ENCODE measurements at places on chromosomes 12 and 14.

DNA sequence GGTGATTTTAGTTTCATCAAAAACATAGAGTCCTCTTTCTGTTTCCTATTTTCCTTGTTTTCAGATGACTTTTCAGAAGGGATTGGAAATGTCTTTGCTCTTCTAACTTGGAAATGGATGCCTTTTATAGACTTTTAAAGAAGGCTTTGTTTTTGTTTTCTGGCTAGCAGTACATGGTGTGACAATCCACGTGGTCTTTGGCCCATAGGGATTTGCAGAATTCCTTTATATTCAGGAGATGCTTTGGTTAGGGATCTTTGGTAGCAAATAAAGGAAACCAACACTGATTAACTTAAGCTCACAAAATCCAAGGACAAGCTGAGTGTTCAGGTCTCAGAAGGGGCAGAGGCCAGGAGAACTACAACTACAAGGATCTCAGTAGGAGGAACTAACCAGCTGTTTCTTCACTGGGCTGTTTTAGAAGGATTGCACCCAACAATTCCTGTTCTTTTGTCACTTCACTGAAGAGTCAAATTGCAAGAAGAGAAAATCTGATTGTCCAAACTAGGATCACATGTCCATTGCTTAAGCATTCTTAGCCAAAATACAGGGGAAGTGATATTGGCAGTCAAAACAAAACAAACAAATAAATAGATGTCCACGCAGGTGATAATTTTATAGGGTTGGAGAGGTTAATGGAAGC is 58.6 kb upstream of the MANSC4 start:
- no peak for DNase-seq

DNA sequence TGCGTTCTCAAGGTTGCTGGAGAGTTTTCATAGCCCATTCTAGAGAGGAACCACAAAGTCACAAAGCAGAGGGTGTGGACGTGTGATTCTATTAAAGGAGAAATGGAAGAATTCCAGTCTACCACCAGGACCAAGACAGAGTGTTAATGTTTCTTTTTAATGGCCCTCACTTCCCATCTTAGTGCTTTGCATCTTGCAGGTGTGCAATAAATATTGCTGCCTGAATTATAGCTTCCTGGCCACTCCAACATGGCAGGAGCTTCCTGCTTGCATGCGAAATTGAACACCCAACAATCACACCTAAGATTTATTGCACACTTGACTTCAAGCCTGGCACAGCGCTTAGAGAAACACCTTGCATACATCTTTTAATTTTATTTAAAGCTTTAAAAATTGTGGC is 22.4 kb upstream of the PPP1CC start:
- DNase-seq: no peak

DNA sequence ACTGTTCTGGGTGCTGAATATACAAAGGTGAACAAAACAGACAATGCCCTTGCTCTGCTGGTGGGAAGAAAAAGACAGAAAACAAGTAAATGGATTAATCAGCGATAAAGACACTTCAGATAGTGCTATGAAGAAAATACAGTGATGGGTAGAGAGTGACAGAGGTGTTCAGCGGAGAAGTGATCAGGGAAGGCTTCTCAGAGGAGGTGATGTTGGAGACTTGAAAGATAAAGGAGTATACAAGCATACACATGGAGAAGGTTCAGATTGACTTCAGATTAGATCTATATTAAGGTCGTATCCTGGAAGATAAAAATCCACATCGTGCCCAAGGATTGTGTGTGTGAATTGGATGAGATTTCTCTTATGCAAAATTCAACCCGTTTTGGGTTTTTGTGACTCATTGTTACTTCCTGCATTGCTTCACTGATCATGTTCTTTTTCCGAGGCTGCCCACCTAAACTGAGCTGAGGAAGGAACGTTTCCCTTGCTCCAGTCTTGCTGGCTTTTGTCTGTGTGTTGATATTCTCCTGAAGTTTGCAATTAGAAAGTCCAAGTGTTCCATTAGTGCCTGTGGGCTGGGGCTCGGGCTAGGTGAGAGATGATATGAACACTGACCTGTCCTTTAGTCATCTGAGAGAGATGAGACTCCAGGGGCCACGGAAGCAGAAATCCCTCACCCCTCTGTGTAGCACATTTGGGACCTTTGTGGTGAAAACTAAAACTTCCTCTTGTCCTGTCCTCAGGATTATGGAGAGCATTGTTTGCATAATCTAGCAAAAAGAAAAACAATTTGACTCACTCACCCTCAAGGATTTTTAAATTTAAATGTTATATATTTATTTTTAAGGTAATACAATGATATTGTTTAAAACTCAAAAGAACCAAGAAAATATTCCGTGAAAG is 27.6 kb downstream of the PLXNC1 start:
- DNase-seq: no peak

GRCh38 chr12:39372929-39373328 is 70.0 kb downstream of the KIF21A start:
- DNase-seq: no peak

DNA sequence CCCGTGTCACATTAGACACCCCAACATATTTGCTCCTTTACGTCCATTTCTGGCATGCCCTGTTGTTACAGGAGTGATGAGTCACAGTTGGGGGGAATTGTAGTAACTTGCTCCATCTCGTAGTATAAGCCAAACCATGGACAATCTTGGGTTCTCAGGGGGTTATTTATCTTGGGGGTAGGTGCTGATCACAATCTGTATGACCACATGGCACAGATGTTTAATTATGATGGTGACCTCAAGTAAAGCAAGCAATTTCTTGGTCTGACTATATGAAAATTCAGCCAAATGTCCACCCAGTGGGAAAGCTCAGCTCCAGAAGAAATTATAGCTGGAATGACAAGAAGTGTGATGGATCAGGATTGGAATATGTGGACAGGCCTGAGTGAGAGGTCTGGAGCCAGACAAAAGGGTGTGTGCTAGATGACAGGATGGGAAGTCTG is 32.1 kb upstream of the STON2 start:
- DNase-seq: no peak

GRCh38 chr12:95368931-95369330 is 105.0 kb upstream of the METAP2 start:
- no peak for DNase-seq

- DNase-seq: no peak
Observed at GRCh38 chr12:50120521-50120920, 8.5 kb downstream of the COX14 start.

DNA sequence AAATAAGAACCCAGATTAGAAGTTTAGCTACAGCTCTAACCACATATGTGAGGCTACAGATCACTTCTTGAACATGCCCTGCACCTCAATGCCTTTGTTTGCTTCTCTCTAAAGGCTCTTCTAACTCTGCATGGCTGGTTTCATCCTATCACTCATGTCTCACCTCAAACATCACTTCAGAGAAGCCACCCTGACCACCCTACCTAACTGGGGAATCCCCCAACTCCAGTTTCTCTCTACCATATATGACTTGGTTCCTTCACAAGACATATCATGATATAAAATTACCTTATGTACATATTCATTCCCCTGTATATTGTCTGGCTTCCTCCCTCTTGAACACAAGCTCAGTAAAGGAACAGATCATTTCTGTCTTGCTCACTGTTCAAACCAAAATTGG is 250.2 kb upstream of the GRIP1 start:
- no peak for DNase-seq

GRCh38 chr12:79019672-79020071 is 155.1 kb downstream of the SYT1 start:
- no peak for DNase-seq

DNA sequence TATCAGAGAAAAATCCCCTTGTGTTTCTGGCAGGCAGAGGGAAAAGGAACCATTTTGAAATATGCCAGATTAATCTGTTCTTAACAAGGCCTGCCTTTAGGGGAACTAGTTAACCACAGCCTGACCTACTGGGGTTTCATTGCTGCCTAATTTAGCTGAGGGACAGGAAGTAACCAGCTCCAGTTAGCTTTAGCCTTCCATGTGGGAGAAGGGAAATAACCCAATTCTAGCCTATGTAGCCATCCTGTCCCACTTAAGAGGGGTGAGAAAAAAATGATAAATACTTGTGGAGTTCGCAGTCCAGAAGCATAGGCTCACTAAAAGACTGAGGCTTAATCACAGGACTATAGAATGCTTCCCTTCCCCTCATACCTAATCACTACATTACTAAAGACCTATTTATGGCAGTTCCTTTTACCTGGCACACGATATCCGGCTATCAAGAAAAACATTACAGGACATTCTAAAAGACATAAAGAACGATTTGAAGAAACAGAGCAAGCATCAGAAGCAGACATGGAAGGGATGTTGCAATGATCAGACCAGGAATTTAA is 22.8 kb downstream of the COX8C start:
- DNase-seq: no peak

GRCh38 chr14:102795060-102795925 is 18.0 kb downstream of the TRAF3 start:
- no peak for DNase-seq

- no peak for DNase-seq
Observed at GRCh38 chr12:104480826-104481440, 24.2 kb downstream of the CHST11 start.

DNA sequence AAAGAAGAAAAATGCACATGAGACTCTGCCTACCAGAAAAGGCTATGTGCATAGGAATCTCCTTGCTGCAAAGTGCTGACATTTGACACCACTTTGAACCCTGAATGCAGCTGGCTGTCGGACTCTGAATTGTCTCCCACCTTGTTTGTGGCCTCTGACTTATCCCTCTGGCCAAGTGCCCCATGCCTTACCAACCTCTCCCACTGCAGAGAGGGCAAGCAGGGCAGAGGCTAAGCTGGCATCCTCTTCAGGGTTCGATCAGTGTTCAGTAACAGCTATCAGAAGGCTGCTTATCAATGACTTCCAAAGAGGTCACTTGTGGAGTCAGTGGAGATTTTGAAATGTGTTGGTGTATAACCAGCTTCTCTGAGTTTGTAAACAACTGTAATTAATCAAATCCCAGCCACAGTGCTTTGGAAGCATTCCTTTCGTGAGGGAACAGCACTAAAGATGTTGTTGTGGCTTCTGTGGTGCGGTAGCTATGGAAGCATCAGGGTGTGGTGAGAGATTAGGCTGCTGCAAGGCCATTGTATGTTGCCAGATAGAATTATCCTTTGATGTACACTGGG is 22.6 kb upstream of the BMP4 start:
- no peak for DNase-seq

DNA sequence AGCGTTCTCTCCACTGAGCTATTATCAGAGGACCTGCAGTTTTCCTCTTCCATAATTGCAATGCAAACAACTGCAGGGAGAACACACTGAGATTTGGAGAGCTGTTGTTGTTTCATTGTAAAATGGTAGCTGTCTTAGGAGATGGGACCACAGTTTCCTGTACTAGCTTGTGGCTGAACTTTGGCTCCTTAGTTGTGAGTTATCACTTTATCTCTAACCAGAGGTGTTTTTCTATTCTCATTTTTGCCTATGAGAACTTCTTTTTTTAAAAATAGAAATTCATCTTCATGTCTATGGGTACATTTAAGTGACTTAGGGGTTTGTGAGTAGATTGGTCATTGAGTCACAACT is 216.5 kb downstream of the SLC38A4 start:
- DNase-seq: no peak

GRCh38 chr12:65420941-65421340 is 142.5 kb downstream of the MSRB3 start:
- no peak for DNase-seq

- DNase-seq: no peak
Observed at GRCh38 chr14:100292301-100292775, 13.9 kb downstream of the SLC25A29 start.

DNA sequence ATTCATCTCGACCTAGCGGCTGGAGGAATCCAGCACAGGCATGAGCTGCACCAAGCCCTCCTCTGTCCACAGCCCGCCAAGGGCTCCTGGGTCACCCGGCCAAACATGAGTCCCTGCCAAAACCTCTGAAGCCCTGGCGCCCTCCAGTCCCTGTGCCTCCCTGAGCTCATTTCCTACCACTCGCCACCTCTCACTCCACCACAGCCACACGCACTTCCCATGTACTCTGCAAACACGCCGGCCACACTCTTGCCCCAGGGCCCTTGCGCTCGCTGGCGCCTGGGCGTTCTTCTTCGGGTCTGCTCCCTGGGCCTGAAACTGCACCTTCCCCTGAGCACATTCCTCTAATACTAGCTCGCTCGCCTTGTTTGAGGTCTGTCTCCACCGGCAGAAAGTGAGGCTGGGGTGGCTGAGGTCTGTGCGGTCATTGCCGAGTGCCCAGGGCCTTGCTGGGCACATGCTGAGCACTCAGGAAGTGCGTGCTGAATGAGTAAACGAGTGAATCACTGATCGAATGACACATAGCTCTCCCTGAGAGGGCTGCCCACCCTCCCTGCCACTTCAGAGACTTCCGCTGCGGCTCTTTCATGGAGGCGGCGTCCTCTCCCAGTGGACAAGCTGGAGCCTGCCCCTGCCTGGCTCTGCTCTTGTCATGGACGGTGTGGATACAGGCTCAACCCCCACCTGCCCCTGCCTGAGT is 33.7 kb upstream of the DLK1 start:
- no peak for DNase-seq

GRCh38 chr14:23307687-23308644 is 1.3 kb downstream of the BCL2L2 start:
- DNase-seq: no peak

GRCh38 chr12:113043240-113043639 is 13.3 kb upstream of the DTX1 start:
- no peak for DNase-seq

GRCh38 chr12:86710109-86710508 is 453.9 kb upstream of the MGAT4C start:
- DNase-seq: no peak

GRCh38 chr12:15741082-15741481 is 48.1 kb downstream of the EPS8 start:
- DNase-seq: no peak

- DNase-seq: no peak
Observed at GRCh38 chr12:92336641-92337040, 191.0 kb upstream of the BTG1 start.

DNA sequence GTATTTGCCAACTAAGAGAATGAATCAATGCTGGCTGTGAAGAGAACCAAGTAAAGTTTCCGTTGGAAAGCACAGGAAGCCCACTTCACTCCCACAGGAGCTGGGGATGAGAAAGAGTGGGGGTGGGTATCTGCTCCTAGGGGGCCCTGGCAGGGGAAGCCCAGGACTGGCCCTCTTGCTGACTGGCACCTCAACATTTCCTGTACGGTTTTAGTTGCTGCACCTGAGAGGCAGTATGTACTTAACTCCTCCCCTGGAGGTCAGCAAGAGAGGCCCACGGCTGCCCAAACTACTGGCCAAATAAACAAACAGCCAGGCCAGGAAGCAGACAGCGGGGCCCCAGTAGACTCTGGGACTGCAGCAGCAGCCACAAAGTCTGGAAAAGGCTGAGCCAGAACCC is 33.8 kb upstream of the VWF start:
- no peak for DNase-seq

GRCh38 chr12:64993461-64993860 is 127.6 kb downstream of the WIF1 start:
- no peak for DNase-seq

DNA sequence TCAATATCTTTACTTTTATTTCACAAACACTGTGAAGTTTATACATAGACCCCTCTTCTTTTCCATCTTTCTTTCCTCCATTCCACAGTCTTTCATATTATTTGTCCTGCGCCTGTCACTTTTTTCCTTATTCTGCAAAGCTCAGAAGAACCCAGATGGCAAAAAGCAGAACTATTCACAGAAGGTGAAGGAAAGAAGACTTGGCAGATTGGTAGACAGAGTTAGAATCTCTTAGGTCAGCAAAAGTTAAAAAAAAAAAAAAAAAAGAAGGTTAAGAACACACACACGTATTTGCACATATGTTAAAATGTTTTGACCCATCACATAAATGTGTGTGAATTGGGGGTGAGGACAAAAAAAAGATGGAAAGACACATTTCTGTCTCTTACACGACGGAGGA is 50.3 kb upstream of the ABCC9 start:
- DNase-seq: no peak
